ENCODE measurements at places on chromosomes 4 and X.

DNA sequence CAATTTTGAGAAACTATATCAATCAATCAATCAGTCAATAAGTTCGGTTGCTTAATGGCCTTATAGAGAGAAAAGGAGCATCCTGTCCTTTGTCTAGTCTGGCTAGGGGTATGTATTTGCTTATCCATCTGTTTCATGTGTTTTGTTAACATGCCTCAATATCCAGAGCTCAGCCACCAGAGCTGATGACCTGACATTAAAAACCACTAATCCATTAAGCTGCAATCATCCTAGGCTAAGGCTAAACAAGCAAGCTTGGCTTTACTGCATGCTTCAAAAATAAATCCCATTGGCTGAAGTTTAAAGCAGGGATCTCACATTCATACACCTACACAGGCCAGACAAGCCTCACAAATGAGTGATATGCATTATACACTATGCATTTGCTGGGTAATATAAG lies 139.7 kb downstream of the INPP4B start:
- DNase-seq = no peak

- DNase-seq = no peak
Observed at GRCh38 chr4:86033171-86033570, 326.7 kb downstream of the MAPK10 start.

GRCh38 chrX:132435222-132435621 lies 53.6 kb downstream of the MBNL3 start:
- no peak for DNase-seq

DNA sequence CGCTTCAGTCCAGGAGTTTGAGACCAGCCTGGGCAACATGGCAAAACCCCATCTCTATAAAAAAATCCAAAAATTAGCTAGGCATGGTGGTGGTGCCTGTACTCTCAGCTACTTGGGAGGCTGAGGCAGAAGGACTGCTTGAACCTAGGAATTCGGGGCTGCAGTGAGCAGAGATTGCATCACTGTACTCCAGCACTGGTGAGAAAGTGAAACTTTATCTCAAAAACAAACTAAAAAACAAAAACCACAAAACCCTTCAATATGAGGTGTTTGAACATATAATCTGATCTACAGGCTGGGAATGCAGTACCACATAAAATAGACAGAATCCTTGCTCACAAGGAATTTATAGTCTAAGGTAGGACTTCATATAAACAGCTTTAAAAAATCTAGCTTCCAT lies 103.9 kb downstream of the PDS5A start:
- no peak for DNase-seq

DNA sequence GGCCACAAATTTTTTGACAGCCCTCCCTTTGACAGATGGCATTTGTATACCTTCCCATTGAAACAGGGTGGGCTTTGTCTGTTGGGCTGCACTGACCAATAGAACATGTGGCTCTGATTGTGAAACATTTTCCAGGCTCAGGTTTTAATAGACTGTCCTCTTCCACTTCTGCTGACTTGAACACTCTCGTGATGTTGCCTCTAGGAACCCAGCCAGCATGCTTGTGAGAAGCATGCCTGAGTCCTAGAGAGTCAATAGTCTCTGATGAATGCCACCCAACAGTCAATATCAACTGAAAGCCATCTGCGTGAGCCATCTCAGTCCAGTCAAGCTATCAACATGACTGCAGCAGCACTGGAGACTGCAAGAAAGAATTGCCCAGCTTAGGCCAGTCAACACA lies 290.0 kb downstream of the SLC7A11 start:
- no peak for DNase-seq

DNA sequence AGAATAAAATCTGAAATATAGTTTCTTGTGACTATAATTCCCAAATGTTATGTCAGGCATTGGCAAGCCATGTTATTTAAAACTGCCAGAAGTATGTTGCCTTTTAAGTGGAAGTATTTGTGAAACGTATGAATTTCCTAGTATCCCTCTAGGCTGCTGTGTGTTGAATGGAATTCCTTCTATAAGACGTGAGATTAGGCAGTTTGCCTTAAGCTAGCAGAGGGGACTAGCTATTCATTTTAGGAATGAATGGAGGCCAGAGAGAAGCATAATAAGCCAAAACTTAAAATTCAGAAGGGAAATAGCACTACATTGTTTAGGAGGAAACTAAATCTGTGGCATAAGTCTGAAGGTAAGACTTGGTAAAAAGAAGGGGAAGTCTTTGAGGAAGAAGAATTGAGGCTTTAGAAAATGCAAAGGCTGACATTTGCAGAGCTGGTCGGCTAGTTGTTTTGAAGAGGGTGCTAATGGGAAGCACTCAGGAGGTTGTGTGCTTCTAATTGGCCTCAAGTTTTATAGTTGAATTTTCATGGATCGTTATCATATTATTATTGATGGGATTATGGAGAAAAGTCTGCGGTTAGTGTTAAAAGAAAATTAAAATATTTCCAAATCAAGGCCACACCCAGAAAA lies 57.1 kb downstream of the TMEM131L start:
- no peak for DNase-seq

DNA sequence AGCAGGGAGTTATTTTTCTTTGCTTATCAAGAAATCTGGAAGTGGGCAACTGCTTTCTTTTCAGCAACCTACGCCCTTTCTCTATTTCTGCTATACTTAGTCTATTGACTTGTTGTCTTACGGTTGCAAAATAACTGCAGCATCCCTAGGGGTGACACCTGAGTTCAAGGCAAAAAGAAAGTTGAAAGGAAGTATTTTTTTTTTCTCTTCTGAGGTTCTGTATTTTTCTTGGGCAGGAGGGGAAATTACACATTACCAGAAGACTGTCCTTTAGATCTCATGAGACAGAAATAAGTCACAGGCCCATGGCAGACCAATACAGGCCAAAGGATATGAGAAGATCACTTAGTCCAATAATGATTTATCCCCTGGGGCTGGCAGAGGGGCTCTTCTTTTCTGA lies 204.7 kb upstream of the CASK start:
- DNase-seq = no peak

GRCh38 chr4:53562409-53562808 lies 28.9 kb downstream of the LNX1 start:
- DNase-seq = no peak

- DNase-seq = no peak
Observed at GRCh38 chrX:115266300-115266699, 23.2 kb upstream of the LUZP4 start.

- DNase-seq = no peak
Observed at GRCh38 chr4:81621490-81621889, 149.8 kb upstream of the RASGEF1B start.

DNA sequence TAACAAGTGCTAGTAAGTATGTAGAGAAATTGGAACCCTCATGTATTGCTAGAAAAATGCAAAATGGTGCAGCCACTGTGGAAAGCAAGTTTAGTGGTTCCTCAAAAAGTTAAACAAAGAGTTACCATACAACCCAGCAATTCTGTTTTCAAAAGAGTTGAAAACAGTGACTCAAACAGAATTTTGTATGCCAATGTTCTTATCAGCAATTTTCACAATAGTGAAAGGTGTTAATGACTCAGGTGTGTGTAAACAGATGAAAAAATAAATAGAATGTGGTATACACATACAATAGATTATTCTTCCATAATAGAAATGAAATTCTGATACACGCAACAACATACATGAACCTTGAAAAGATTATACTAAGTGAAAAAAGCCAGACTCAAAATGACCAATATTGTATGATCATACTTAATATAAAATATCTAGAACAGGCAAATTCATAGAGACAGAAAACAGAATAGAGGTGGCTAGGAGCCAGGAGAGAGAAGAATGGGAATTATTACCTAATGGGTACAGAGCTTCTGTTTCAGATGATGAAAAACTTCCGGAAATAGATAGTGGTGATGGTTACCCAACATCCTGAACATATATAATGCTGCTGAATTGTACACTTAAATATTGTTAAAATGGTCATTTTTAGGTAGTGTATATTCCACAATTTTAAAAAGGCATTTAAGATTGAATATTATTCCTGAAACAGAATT lies 51.6 kb downstream of the WDFY3 start:
- no peak for DNase-seq
